ENCODE measurements at places on chromosomes 5 and 9.

DNA sequence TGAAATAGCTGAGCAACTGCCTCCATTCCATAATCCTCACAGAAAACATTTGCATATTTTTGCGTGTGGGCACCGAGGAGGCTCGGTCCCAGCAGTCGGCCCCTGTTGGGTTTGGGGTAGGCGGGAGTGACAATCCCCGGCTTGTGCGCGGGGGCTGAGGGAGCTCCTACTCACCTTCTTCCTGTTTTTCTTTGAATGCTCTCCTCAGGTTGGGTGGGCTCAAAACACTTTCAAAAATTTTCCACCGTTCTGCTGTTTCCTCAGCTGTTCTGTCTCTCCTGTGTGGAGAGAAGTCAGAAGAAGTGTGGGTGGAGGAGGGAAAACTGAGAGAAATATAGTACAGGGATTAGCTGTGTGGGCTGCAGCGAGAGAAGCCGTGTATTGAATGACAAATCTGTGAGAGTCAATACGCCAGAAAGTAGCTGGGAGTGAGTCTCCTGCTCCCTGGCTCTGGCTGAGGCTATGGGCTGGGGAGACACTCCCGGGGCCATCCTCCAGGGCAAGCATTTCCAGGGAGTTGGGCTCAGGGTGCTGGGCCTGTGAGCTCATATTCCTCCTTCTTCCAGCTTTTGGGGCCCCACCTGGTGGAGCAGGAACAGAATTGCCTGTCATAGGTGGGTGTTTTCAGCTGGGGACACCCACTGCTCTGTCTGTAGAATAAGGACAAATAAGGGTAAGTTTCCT, 84.7 kb downstream of the CMYA5 start:
- H3K27ac ChIP-seq = no peak overlapping the region
- peaks cover 7% of the 10 kb centered on the region for H3K27me3 ChIP-seq
- no peaks in the 10 kb centered on the region for H3K36me3 ChIP-seq
- peak; percentile 60 for ATAC-seq

- H3K27ac ChIP-seq = peak overlapping the region; percentile 92
- H3K36me3 ChIP-seq = peaks cover 64% of the 10 kb centered on the region
- H3K27me3 ChIP-seq = no peaks in the 10 kb centered on the region
- H3K4me3 ChIP-seq = peak overlapping the region; percentile 99
- ATAC-seq = no peak
- peaks cover 21% of the 10 kb centered on the region for H3K4me1 ChIP-seq
These were observed 572 bp downstream of the NR4A3 start for GRCh38 chr9:99822109-99822805.

DNA sequence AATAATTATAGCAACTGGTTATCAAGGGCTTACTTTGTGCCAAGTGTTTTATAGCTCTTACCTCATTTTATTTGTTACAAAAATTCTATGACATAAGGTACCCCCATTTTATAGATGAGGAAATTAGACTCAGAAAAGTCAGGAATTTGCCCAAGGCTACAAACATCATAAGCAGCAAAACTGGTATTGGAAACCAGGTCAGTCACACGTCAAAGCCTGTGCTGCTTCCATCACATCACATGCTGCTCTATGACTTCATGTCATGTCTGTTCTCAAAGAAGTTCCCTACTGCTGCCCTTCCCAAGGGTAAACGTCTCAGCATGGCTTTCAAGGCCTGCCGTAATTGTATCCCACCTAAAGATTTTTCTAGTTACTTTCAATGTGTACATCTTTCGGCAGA, 6.9 kb upstream of the KIF2A start:
- H3K27me3 ChIP-seq = no peaks in the 10 kb centered on the region
- peak overlapping the region; percentile 80 for H3K27ac ChIP-seq
- ATAC-seq = peak; percentile 35
- H3K4me1 ChIP-seq = peaks cover 34% of the 10 kb centered on the region
- H3K4me3 ChIP-seq = peak overlapping the region; percentile 62

- H3K4me3 ChIP-seq = no peak overlapping the region
- peaks cover 15% of the 10 kb centered on the region for H3K27me3 ChIP-seq
- no peaks in the 10 kb centered on the region for H3K36me3 ChIP-seq
- no peaks in the 10 kb centered on the region for H3K4me1 ChIP-seq
- no peak overlapping the region for H3K27ac ChIP-seq
These were observed 122.6 kb downstream of the APBA1 start for GRCh38 chr9:69549310-69550202.

DNA sequence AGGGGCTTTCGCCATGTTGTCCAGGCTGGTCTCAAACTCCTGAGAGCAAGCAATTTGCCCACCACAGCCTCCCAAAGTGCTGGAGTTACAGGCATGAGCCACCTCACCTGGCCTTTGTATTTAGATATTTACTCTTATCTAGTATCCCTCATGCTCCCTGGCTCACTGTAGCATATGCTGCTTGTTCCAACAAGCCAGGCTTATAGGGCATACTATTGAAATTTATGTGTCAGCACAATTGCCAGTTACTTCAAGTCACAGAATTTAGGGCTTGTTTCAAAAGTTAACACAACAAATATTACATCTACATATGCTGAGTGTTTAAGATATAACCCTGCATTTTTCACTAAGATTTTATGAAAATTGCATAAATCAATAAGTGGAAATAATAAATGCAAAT, 469.2 kb upstream of the ZNF608 start:
- H3K4me1 ChIP-seq = no peaks in the 10 kb centered on the region
- H3K27ac ChIP-seq = no peak overlapping the region
- H3K27me3 ChIP-seq = no peaks in the 10 kb centered on the region
- H3K4me3 ChIP-seq = no peak overlapping the region

DNA sequence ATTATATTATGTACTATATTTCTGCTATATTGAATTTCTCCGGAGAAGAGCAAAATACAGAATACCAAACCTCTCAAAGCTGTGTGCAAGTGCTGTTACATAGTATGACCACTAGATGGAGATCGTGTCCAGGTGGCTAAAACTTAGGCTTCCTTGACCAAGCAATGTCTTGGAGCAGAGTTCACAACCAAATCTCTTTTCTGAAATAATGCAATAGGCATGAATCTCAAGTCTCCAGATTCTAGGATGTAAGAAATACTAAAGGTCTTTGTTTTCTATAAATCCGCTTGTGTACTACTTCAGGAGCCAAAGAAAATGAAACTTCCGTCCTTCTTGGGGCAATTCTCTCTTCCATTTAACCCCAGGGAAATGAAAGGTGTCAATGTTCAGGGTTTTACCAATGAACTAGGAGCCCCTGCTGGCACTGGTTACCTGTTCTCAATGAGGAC, 181.5 kb upstream of the RAI14 start:
- peaks cover 16% of the 10 kb centered on the region for H3K27me3 ChIP-seq
- H3K4me3 ChIP-seq = no peak overlapping the region
- H3K36me3 ChIP-seq = no peaks in the 10 kb centered on the region
- no peak overlapping the region for H3K27ac ChIP-seq

GRCh38 chr9:134174073-134174449, 9.7 kb upstream of the RNU6ATAC start:
- ATAC-seq = no peak
- no peaks in the 10 kb centered on the region for H3K36me3 ChIP-seq
- H3K27me3 ChIP-seq = no peaks in the 10 kb centered on the region

DNA sequence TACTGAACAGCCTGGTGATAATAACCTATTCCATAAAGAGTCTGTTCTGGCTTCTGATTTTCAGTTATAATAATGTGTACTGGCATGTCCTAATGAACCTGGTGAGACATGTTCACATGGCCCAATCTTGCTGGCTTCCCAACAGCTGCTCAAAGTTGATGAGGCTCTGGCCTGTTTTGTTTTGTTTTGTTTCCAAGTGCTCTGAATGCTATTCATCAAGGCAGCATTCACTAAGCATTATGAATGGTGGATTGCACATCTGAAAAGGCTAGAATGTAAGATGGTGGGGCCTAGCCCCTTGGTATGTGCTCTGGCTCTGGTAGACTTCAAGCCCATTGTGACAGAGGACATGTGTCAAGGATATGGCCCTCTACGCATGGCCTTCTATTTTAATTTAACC, 388.5 kb downstream of the PSAT1 start:
- H3K27ac ChIP-seq = no peak overlapping the region
- H3K4me3 ChIP-seq = no peak overlapping the region
- H3K36me3 ChIP-seq = no peaks in the 10 kb centered on the region
- no peak for ATAC-seq
- no peaks in the 10 kb centered on the region for H3K27me3 ChIP-seq

DNA sequence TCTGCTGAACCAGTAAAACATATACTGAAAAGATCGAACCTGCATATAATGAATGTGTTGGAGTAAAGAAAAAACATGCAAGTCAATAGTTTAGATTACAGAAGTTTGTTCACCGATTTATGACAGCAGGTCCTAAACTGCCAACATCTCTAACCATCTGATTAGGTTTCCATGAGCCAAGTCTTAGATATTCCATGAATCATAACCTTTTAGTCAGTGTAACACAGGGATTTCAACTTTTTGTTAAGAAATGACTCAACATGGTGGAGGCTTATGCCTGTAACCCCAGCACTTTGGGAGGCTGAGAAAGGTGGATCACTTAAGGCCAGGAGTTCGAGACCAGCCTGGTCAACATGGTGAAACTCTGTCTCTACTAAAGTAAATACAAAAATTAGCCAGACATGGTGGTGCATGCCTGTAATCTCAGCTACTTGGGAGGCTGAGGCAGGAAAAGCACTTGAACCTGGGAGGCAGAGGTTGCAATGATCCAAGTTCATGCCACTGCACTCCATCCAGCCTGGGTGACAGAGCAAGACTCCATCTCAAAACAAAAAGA, 38.7 kb downstream of the APC start:
- no peak overlapping the region for H3K27ac ChIP-seq
- no peak overlapping the region for H3K4me3 ChIP-seq
- H3K27me3 ChIP-seq = no peaks in the 10 kb centered on the region
- H3K36me3 ChIP-seq = peaks cover 69% of the 10 kb centered on the region
- no peaks in the 10 kb centered on the region for H3K4me1 ChIP-seq
- ATAC-seq = peak; percentile 37

DNA sequence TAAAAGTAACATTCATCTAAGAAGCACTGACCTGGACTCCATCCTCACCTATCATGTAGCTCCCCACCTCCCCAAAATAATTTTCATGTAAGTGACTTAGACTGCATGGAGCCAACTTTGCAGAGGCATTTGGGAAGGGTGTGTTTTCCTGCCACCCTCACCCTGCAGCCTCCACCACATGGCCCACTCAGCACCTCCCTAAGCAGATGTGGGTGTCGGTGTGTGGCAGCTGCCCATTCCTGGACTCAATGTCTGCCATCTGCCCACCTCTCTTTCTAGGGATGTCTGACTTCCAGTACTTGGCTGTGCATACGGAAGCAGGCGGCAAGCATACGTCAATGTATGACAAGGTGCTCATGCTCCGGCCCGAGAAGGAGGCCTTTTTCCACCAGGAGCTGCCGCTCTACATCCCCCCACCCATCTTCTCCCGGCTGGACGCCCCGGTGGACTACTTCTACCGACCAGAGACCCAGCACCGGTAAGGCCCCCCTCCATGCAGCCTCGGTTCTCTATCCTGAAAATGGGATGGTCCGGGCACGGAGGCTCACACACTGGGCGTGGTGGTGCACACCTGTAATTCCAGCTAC, 12.7 kb downstream of the GTF3C5 start:
- H3K4me1 ChIP-seq = peaks cover 10% of the 10 kb centered on the region
- H3K36me3 ChIP-seq = peaks cover 66% of the 10 kb centered on the region
- ATAC-seq = no peak
- H3K4me3 ChIP-seq = no peak overlapping the region
- H3K27me3 ChIP-seq = no peaks in the 10 kb centered on the region
- H3K27ac ChIP-seq = no peak overlapping the region

GRCh38 chr9:128062846-128063831, 4.0 kb downstream of the NAIF1 start:
- no peaks in the 10 kb centered on the region for H3K27me3 ChIP-seq
- peak overlapping the region; percentile 78 for H3K4me3 ChIP-seq
- H3K27ac ChIP-seq = no peak overlapping the region
- peaks cover 16% of the 10 kb centered on the region for H3K4me1 ChIP-seq
- ATAC-seq = no peak

GRCh38 chr9:87873607-87874303, 8.9 kb upstream of the SPATA31E1 start:
- peaks cover 18% of the 10 kb centered on the region for H3K27me3 ChIP-seq
- H3K36me3 ChIP-seq = no peaks in the 10 kb centered on the region
- ATAC-seq = no peak
- peaks cover 4% of the 10 kb centered on the region for H3K4me1 ChIP-seq
- no peak overlapping the region for H3K27ac ChIP-seq

DNA sequence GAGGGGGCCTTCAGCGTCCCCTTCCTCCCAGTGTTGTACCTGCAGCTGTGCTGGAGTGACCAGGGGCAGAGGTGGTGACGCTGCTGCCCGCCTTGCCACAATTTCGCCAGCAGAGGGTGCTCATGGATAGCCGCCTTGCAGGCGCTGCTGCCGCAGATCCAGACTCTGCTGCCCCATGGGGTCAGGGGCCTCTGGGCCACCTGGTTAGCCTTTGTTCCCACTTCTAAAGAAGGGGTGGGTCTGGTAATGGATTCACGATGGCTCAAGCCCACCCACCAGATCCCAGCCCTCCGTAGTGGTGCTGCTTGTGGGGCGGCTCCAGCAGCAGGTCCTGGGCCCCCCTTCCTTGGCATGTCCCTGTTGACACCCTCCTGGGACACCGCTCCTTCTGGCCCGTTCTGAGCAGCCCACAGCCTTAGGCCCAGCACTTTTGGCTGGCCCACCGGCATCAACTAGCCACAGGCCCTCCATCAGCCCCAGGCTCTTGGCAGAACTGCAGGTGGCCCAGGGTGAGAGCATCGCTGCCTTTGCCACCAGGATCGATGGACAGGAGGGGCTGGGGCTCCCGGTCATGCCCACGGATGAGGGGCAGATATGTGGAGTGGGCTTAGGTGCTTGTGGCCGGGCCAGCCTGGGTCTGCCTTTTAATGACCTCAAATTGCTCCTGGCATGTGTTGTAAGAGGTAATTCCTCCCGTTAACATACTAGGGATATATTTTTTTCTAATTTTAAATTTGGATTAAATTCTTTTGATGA, 57.2 kb downstream of the COL5A1 start:
- no peaks in the 10 kb centered on the region for H3K4me1 ChIP-seq
- no peak overlapping the region for H3K27ac ChIP-seq
- H3K36me3 ChIP-seq = no peaks in the 10 kb centered on the region

DNA sequence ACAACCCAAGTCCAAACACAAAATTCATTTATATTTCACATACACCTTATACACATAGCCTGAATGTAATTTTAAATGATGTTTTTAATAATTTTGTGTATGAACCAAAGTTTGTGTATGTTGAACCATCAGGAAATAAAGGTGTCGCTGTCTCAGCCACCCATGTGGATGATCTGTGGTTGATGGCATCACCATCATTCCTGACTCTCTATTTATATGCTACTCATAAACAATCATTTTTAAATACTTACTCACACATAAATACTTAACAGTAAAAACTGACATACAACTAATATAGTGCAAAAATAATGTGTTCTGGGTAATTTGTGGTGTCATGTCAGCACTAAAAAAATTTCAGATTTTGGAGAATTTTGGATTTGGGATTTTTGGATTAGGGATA, 38.4 kb downstream of the SMC5 start:
- H3K4me1 ChIP-seq = peaks cover 22% of the 10 kb centered on the region
- peaks cover 95% of the 10 kb centered on the region for H3K36me3 ChIP-seq
- ATAC-seq = no peak
- H3K4me3 ChIP-seq = no peak overlapping the region
- H3K27me3 ChIP-seq = no peaks in the 10 kb centered on the region
- H3K27ac ChIP-seq = no peak overlapping the region

GRCh38 chr9:2764353-2764752, 47.0 kb downstream of the KCNV2 start:
- peaks cover 63% of the 10 kb centered on the region for H3K36me3 ChIP-seq
- H3K27ac ChIP-seq = peak overlapping the region; percentile 83
- peak; percentile 90 for ATAC-seq
- H3K4me1 ChIP-seq = peaks cover 11% of the 10 kb centered on the region
- no peaks in the 10 kb centered on the region for H3K27me3 ChIP-seq
- H3K4me3 ChIP-seq = peak overlapping the region; percentile 21

- no peak for ATAC-seq
- H3K4me1 ChIP-seq = no peaks in the 10 kb centered on the region
- no peaks in the 10 kb centered on the region for H3K36me3 ChIP-seq
- H3K4me3 ChIP-seq = no peak overlapping the region
These were observed 115.3 kb downstream of the FANCC start for GRCh38 chr9:95202076-95202681.

Data from activated T-helper 17 cell treated with anti-CD3 and anti-CD28 coated beads, Interleukin-2, amount 50 U/mL, for 72 hours (primary cell).